ENCODE measurements at places on chromosomes 1 and 21.

DNA sequence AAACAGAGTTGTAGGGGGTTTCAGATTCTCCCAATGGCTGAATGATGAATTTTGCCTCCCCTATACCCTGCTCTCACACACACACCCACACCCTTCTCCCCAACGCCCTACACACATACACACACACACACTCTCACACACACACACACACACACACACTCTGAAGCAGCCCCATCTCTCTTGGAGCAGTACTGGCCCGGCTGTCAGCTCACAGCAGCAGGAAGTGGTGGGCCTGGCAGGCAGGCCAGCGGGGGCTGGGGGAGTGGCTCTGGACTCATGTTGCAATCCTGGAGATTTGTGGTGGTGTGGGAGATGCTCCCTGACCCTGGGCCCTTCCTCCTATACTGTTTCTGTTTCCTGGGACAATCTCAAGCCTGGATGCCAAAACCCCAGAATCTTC is 2.2 kb downstream of the IKBKE start:
- DNase-seq = no peak

DNA sequence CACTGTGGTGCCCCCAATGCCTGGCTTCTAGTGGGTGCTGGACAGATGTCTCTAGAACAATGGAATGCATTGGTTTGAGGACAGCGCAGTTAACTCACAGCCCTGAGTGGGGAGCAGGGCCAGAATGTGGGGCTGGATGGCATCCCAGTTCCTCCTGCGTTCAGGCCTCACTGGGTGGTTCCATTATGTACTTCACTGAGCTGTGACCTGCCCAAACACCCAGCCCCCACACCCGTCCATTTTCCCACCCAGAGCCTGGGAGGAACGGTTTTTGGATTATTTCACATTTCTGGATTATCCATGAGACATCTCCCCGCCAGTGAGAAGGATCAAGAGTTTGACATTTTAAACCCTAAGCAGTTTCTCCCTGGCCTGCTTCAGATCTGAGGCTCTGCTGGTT is 55.3 kb upstream of the WASF2 start:
- peak; percentile 77 for DNase-seq

DNA sequence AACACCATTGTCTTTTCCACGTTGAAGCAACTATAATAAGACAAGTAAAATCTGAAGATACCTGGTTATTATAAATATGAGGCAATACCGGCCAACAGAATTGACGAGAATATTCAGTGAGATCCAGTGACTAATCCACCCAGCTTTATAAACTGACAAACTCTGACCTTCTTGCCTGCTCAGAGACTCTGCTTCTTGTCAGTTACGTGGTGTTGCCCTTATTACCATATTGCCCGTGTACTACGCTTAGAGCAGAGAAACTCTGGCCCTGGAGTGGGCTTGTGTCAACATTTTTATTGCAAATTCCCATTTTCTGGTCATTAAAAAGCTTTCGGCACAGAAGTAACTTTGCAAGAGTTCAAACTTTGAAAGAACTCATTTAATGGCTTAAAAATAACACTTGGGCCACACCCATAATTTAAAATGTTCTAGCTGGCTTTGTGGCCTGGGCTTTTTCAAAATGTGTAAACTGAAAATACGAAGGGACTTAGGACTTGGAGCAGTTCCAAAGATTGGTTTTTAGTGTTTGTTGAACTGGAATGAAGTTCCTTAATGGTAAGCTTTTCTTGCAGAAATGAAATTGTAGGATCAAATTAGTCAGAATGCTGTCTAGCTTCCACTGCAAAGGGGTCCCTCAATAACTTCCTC is 266.2 kb downstream of the LMO4 start:
- DNase-seq = no peak

- DNase-seq = no peak
These were observed 9.6 kb downstream of the CLDN14 start for GRCh38 chr21:36470294-36470693.
